ENCODE measurements at places on chromosomes 12 and 14.

DNA sequence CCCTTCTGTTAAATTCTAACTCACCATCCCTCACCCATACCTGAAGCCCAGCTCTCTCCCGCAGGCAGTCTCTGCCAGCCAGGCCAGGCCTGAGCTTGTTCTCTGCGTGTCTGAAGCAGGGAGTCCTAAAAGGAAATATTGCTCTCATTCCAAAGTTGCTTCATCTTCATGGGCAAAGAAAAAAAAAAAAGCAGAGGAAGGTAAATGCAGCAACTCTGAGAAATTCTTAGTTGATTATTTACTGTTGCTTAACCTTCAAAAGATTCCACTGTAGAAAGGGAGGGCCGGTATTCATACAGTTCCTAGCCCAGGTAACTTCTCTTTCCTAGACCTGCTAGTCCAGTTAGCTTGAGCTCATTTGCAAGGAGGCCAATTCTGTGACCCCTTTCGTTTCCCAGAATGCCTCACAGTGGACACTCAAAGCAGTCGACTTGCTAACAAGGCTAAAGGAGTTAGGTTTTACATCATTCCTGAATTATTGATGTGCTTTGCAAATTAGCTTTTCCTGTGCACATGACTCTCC, 193.5 kb upstream of the EEA1 start:
- DNase-seq, result no peak

DNA sequence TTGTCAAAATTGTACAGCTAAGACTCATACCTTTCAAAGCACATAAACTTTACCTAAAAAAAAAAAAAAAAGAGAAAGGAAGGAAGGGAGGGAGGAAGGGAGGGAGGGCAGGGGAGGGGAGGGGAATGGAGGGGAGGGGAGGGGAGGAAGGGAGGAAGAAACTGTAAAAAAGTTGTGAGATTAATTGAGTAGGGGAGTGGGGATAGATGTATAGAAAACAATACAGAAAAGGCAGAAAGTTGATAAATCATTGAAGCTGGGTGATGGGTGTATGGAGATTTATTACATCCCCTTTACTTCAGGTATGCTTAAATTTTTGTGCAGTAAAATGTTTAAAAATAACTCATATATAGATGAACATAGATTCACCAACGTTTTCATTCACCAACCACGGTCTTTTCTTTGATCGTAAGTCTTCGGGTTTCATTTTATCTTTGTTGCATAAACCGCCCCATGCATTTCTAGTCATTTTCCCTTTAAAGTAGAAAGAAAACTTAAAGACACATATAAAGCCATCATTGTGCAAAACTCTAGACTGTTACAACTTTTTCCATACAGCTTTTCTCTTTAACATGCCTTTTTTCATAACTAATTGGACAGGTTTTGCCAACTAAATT, 191.2 kb upstream of the KRR1 start:
- no peak for DNase-seq

DNA sequence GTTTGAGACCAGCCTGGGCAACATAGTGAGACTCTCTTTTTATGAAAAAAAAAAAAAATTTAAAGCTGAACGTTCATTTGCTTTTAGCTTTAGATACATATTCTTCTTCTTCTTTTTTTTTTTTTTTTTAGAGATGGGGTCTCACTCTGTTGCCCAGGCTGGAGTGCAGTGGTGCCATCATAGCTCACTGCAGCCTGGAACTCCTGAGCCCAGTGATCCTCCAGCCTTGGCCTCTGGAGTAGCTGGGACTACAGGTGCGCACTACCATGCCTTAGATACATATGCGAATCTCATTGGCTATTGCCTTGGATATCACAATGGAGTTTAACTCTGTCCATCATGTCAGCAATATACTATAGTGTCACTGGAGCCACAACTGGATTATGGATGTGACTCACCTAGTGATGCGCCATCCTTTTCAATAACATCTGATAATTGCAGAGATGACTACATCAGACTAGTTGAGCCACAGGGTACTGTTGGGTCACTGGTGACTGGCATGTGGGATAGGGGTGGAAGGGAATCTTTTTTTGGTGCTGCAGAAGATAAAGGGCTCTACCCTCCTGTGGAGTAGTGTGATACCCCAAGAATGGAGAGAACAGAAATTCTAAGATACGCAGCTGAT, 2.7 kb upstream of the ADIPOR2 start:
- DNase-seq, result no peak

DNA sequence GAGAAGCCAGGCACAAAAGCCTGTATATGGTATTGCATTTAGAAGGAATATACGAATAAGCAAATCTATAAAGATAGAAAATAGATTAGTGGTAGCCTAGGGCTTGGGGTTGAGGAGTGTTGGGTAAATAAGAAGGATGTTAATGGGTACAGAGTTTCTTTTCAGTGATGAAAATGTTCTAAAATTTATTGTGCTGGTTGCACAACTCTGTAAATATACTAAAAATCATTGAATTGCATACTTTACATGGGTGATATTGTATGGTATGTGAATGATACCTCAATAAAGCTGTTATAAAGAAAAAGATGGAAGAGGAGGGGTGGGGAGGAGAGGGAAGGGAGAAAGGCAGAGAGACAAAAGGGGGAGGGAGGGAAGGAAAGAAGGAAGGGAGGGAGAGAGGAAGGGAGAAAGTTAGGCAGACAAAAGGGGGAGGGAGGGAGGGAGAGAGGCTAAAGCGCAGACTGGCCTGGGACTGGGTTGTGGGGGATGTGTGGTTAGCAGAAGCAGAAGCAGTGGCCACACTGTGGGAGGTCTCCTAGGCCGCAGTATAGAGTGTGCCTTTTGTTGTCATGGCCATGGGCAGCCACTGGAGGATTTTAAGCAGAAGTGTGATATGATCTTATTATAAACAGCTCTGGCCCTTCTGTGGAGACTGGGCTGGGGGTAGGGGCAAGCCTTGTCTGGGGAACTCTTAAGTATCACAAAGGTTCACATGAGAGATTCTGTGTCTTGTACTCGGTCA, 73.6 kb upstream of the ELK3 start:
- no peak for DNase-seq

GRCh38 chr12:3792623-3793288, 39.8 kb upstream of the CRACR2A start:
- no peak for DNase-seq

- no peak for DNase-seq
Measured at GRCh38 chr14:34372786-34373185, 89.3 kb downstream of the SPTSSA start.

DNA sequence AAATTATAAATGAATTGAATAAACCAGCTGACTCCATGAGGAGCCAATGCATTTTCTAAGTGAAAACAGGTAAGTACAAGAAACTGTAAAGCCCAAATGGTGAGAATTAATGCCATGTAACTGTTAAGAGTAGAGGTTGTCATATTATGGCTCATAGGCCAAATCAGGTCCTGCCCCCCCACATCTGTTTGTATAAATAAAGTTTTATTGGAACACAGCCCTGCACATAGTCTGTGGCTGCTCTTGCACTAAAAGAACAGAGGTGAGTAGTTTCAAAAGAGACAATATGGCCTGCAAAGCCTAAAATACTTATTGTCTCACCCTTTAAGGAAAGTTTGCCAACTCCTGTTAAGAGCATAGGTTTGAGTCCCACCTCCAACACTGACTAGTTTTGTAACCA, 140.5 kb upstream of the SRRM4 start:
- DNase-seq, result no peak

DNA sequence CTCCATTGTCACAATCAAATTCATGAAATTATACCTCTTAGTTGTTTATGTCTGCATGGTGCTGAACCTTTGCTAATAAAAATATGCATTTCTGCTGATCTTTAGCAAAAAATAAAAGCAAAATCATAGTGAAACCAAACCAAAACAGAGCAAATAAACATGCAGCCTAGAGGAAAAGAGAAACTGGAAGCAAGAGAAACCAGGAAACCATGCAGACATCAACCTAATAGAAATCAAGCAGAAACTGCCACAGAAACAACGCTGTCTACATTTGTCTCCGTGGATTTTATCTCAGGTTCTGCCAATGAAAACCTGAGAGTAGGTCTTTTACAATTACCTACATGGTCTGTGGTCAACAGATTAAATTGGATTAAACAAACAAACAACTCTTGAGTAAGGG, 173.7 kb downstream of the SYT10 start:
- DNase-seq, result no peak

GRCh38 chr12:125470838-125471783, 405.9 kb downstream of the AACS start:
- no peak for DNase-seq

GRCh38 chr12:97308576-97309198, 153.9 kb upstream of the RMST start:
- no peak for DNase-seq

DNA sequence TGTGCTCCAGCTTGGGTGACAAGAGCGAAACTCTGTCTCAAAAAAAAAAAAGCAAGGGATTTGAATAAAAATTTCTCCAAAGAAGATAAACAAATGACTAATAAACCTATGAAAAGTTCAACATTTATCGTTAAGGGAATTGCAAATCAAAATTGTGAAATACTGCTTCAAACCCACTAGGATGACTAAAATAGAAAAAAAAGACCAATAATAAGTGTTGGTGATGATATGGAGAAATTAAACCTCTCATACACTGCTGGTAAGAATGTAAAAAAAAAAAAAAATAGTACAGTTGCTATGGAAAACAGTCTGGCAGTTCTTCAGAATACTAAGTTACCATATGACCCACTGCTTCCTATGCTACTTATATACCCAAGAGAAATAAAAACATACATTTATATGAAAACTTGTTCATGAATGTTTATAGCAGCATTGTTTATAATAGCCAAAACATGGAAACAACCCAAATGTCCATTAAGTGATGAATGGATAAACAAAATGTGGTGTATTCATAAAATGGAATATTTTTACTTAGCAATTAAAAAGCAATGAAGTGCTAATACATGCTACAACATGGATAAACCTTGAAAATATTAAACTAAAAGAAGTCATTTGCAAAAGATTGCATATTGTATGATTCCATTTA, 39.4 kb upstream of the TMPRSS12 start:
- no peak for DNase-seq

DNA sequence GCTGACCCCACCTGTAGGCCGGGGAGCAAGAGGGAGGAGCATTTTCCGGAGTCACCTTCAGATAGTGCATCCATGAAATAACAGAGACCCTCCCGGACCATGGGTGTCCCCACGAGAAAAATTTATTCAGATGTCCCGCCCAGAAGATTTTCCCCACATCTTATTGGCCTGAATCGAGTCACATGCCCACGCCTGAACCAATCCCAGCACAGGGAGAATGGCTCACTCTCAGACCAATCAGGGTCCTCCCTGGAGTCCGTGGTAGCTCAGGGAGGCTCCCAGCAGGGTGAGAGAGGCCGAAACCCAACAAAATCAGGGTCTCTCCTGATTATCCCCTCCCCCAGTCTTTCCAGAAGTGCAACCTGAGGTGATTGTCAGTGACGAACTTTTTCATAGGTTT, 16.4 kb upstream of the NCOR2 start:
- DNase-seq, result no peak

DNA sequence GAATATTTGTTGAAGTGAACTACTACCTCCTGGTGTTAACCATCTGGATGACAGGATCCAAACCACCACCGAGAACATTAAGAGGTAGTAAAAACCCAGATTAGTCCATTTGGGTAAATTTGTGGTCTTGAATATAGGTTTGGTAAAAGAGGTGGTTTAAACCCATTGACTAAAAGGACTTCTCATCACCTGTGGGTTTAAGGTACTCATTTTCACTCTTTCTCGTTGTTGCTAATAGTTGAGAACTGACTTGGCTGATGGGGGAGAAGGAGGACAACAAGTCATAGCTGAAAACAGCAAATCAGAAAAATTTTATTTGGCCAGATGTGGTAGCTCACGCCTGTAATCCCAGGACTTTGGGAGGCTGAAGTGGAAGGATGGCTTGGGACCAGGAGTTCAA, 59.2 kb downstream of the ACADS start:
- no peak for DNase-seq

- no peak for DNase-seq
Measured at GRCh38 chr12:64486657-64487056, 34.7 kb downstream of the TBK1 start.

GRCh38 chr12:54879579-54879978, 25.3 kb downstream of the MUCL1 start:
- no peak for DNase-seq

- DNase-seq, result no peak
Measured at GRCh38 chr14:74505831-74506230, 12.3 kb downstream of the ISCA2 start.

- no peak for DNase-seq
Measured at GRCh38 chr12:130465626-130466025, 127.9 kb downstream of the PIWIL1 start.

DNA sequence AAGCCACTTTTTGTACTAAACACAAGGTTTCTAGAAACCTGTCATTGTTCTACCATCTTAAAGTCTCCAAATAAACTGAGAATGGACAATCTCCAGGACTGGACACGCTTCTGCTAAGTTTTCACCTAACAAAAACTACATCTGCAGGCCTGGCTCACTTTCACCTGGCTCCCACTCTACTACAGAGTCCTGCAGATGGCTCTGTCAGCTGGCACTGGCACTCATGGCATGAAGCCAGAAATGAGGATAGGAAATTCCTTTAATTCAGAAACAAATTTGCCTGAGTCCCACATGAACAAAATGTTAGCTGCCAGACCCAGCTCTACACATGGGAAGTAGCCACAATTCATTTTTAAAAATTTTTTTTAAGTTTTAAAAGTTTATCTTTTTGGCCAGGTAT, 42.1 kb downstream of the STXBP6 start:
- DNase-seq, result no peak

DNA sequence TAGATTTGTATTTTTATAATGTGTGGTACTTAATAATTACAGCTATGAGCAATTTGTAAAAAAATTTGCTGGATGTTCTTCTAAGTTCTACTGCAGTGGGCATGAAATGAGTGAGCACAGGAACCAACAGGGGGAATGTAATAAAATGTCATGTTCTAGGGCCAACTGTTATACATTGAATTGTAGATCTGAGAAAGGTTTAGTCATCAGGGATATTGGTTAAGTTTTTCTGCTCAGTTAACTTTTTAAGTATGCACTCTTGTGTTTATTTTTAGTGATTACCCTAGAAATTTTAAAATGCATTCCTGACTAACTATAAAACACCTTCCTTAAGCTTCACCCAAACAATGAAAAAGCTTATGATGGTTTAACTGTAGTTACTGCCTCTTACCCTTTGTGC, 101.8 kb downstream of the CAND1 start:
- DNase-seq, result no peak

DNA sequence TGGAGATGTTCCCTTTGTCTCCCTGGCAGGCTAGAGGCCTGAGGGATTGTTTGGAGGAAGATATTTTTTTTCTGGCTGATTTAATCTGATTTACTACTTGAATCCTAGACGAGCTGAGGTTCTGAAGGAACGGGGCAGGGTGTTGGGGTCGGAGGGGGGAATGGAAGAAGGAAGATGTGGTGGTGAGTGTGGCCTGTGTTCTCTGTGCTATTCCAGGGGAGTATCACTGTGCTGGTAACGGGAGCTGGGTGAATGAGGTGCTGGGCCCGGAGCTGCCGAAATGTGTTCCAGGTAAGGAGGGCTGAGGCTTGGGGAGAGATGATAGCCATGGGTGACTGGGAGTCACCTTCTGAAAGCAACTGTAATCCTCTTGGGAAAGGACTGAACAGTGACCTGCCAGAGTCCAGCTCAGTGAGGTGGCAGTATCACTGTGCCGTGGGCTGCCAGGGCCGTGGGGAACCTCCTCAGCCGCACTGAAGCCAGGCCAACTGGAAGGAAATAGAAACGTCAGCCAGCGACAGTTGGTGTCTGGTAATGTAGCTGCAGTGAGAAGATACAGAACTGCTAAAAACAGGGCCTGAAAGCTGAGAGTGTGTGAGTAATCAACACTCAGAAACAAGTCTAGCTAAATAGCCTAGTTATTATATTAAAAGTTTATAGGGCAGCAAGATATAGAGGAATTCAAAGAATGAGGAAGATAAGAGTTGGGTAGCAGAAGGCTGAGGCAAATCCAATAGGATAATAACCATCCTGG, 7.9 kb downstream of the C1S start:
- no peak for DNase-seq
